Tibial nerve (tissue), 4 donors: ENCODE measurements at places on chromosomes 6 and 20.

GRCh38 chr20:3510110-3510509, 39.3 kb downstream of the ATRN start:
- no peak overlapping the region for H3K4me3 ChIP-seq
- H3K27ac ChIP-seq, result no peak overlapping the region
- H3K27me3 ChIP-seq, result no peaks in the 10 kb centered on the region
- no peak for DNase-seq
- H3K36me3 ChIP-seq, result no peaks in the 10 kb centered on the region

GRCh38 chr6:143026696-143027449, 33.8 kb upstream of the AIG1 start:
- no peaks in the 10 kb centered on the region for H3K36me3 ChIP-seq
- H3K27ac ChIP-seq, result no peak overlapping the region
- DNase-seq, result no peak
- no peaks in the 10 kb centered on the region for H3K27me3 ChIP-seq
- H3K4me3 ChIP-seq, result no peak overlapping the region

DNA sequence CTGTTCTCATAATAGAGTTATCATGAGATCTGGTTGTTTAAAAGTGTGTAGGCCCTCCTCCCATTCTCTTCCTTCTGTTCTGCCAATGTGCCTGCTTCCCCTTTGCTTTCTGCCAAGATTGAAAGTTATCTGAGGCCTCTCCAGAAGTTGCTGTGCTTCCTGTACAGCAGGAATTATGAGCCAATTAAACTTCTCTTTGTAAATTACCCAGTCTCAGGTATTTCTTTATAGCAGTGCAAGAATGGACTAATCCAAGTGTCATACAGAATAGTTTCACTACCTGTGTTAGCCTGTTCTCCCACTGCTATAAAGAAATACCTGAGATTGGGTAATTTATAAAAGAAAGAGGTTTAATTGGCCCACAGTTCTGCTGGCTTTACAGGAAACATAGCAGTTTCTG, 100.0 kb downstream of the CD24 start:
- no peak overlapping the region for H3K27ac ChIP-seq
- H3K4me1 ChIP-seq, result no peaks in the 10 kb centered on the region
- H3K27me3 ChIP-seq, result no peaks in the 10 kb centered on the region
- H3K4me3 ChIP-seq, result no peak overlapping the region

DNA sequence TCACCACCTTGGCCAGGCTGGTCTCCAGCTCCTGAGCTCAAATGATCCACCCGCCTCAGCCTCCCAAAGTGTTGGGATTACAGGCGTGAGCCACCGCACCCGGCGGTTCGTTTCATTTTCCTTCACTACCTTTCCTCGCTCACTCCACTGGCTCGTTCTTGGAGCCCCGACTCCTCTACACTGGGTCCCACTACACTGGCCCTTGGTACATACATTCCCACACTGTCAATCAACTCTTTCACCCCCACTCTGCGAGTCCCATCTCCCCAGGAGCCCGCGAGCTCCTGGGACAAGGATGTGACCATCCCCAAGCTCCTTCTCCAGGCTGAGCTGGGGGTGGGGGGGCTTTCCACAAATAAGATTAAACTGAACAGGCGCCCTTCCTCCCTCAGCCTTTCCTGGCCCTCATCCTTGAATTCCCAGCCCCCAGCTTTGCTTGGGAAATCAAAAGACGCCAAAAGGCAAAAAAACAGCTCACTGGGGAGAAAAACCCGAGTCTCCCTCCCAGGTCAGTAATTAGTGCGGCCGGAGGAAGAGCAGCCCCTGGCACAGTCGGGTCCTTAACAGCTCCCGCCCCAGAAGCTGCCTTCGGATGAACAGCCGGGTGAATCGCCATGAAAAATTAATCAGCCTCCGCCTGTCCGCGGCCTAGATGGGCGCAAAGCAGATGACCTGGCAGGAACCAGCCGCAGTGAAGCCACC, 42.8 kb upstream of the LY86 start:
- peak overlapping the region; percentile 54 for H3K4me3 ChIP-seq
- no peaks in the 10 kb centered on the region for H3K27me3 ChIP-seq
- H3K4me1 ChIP-seq, result peaks cover 11% of the 10 kb centered on the region
- H3K27ac ChIP-seq, result peak overlapping the region; percentile 4
- H3K36me3 ChIP-seq, result no peaks in the 10 kb centered on the region
- no peak for DNase-seq

DNA sequence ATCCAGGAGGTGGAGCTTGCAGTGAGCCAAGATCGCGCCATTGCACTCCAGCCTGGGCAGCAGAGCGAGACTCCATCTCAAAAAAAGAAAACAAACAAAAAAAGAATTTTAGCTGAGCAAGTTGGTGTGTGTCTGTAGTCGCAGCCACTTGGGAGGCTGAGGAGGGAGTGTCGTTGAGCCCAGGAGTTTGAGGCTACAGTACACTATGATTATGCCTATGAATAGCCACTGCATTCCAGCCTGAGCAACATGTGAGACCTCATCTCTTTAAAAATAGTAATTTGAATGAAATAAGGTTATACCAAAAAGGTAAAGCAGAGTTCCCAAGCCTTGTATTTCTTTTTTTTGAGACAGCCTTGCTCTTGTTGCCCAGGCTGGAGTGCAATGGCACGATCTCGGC, 19.8 kb downstream of the MTRES1 start:
- H3K27me3 ChIP-seq, result no peaks in the 10 kb centered on the region
- H3K36me3 ChIP-seq, result no peaks in the 10 kb centered on the region
- DNase-seq, result no peak
- no peaks in the 10 kb centered on the region for H3K4me1 ChIP-seq
- H3K4me3 ChIP-seq, result no peak overlapping the region
- H3K27ac ChIP-seq, result no peak overlapping the region

GRCh38 chr6:14695579-14695978, 550.3 kb upstream of the JARID2 start:
- no peak for DNase-seq
- no peaks in the 10 kb centered on the region for H3K27me3 ChIP-seq
- H3K4me3 ChIP-seq, result no peak overlapping the region

DNA sequence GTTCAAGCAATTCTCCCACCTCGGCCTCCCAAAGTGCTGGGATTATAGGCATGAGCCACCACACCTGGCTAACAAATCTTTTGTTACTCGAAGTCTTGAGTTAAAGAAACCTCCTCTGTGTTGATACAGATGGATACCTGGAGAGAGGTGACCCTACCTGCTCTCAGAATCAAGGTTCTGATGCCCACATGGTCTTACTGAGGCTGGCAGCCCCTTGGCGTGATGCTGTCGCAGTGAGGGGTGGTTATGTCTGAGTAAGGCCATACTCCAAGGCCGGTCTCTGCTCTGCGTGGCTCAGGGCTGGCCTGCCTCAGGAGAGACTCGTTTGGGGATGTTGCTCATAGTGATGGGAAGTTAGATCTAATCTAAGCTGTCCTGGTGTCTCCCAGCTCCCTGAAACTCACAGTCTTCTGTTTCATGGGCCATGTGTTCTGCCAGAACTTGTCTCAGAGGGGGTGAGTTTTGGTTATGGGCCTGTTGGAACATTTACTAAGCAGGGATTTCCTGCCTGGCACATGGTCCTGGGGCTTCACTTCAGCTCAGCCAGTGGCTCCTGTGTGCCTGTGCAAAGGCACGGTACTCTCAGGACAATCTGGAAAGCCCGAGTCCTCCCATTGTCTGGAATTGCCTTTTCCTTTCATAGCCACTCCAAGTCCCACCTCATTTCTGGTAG, 17.5 kb upstream of the TRAF3IP2 start:
- no peaks in the 10 kb centered on the region for H3K27me3 ChIP-seq
- H3K27ac ChIP-seq, result no peak overlapping the region
- no peak overlapping the region for H3K4me3 ChIP-seq
- no peak for DNase-seq

DNA sequence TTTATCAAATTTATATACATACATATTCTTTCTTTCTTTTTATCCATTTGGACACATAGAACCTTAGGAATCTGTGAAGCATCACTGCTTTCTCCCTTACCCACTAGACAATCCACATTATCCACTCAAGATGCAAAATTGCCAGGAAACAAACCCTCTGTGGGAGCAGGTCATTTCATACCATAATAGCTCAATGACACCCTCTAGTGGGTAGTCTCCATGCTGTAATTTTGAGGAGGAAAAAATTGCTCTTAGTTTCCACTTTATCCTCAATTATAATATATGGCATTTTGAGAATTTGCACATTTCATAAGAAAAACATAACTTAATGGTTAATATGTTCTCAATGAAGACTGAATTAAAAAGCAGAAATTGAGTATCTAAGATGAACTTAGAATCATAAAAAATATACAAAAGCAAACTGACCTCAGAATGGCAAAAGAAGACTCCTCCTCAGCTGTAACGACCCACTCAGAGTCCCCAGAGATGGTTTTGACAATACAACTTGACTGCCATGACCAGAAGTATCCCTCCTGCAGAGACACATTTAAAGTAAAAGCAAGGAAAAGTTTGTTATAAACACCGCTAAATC, 164.1 kb downstream of the FRK start:
- H3K36me3 ChIP-seq, result no peaks in the 10 kb centered on the region
- H3K4me3 ChIP-seq, result no peak overlapping the region
- DNase-seq, result no peak
- H3K27me3 ChIP-seq, result no peaks in the 10 kb centered on the region
- H3K4me1 ChIP-seq, result no peaks in the 10 kb centered on the region
- no peak overlapping the region for H3K27ac ChIP-seq

DNA sequence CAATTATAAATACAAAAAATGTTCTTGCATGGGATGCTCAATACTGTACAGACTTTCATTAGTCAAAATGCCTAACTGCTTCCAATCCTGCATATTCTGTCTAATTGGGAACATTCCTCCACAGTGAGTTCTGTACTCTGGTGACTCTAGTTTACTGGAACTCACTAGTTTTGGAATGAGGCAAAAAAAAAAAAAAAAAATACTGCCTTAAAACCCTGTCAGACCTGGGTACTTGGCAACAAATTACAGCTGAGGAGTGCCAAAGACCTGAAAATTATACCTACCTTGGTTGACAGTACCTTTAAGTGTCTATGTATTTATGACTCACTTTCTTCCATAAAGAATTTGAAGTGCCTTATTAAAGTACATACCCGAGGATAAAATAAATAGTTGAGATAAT, 276.7 kb downstream of the FARS2 start:
- DNase-seq, result no peak
- H3K4me3 ChIP-seq, result no peak overlapping the region
- no peaks in the 10 kb centered on the region for H3K27me3 ChIP-seq
- H3K4me1 ChIP-seq, result no peaks in the 10 kb centered on the region
- no peaks in the 10 kb centered on the region for H3K36me3 ChIP-seq

DNA sequence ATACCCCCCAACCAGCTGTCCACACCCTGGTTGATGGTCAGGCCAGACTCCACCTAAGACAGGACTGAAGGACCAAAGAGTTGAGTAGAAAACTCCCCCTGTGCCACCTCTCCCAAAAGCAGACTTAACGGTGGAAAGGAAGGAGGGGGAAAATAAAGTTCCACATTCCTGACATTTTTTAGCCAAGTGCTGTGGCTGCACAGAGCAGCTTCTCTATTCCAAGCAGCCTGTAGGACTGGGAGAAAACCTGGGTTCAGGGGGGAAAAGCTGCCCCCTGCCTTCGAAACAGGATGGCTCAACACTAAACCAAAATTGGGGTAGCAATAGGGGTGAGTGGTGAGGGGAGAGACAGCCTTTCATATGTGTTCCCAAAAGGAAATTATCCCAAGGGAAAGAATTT, 3.6 kb downstream of the TRAM2 start:
- peak overlapping the region; percentile 83 for H3K27ac ChIP-seq
- DNase-seq, result no peak
- no peak overlapping the region for H3K4me3 ChIP-seq
- H3K4me1 ChIP-seq, result peaks cover 38% of the 10 kb centered on the region
- H3K36me3 ChIP-seq, result no peaks in the 10 kb centered on the region
- H3K27me3 ChIP-seq, result no peaks in the 10 kb centered on the region

DNA sequence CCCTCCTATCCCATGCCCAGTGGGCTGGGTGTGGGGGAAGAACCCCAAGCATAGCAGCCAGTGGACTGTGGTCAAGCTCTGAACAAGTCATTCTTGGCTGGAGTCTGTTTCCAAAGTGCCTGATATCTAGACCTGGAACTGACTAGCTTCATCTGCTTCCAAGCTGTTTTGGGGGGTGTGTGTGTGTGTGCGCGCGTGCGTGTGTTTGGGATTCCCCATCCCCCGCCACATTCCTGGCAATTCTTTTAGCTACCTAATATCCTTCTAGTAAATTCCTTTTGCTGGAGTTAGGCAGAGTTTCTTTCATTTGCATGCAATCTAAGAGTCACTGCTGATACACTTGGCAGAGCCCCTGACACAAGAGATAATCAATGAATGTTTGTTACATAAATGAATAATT, 7.8 kb downstream of the PAK5 start:
- DNase-seq, result no peak
- no peak overlapping the region for H3K27ac ChIP-seq
- H3K36me3 ChIP-seq, result no peaks in the 10 kb centered on the region
- no peaks in the 10 kb centered on the region for H3K27me3 ChIP-seq
- no peaks in the 10 kb centered on the region for H3K4me1 ChIP-seq

- H3K36me3 ChIP-seq, result no peaks in the 10 kb centered on the region
- no peak for DNase-seq
- no peaks in the 10 kb centered on the region for H3K27me3 ChIP-seq
Measured at GRCh38 chr6:161369339-161369738, 95.5 kb upstream of the AGPAT4 start.

DNA sequence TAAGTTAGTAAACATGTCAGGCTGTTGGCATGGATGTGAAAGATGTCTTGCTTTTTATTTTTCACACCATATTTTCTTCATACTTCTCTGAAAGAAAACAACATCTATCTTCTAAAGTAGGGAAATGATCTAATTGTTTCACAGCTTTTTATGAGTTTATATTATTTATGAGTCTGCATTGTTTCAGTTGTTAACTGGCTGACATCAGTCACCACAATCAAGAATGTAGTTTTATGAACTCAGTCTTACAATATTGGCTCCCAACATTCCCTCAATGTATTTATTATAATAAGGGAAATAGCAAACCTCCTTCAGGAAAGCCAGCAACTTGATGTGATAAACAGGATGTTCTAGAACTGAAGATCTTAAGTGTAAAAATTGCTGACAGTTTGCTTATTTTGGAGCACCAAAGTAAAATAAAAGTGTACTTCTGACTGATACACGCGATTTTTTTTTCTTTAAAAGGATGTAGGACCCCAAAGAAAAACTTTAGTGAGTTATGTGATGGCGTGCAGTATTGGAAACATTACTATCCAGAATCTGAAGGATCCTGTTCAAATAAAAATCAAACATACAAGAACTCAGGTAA, 106.0 kb downstream of the ADGRG6 start:
- H3K36me3 ChIP-seq, result no peaks in the 10 kb centered on the region
- H3K27me3 ChIP-seq, result no peaks in the 10 kb centered on the region
- no peak overlapping the region for H3K27ac ChIP-seq

- H3K27ac ChIP-seq, result no peak overlapping the region
- no peak overlapping the region for H3K4me3 ChIP-seq
- peaks cover 8% of the 10 kb centered on the region for H3K27me3 ChIP-seq
- no peak for DNase-seq
Measured at GRCh38 chr6:150133686-150134085, 9.2 kb upstream of the PPP1R14C start.
